ENCODE measurements at places on chromosomes 6 and 20.

- H3K27me3 ChIP-seq: no peaks in the 10 kb centered on the region
- no peaks in the 10 kb centered on the region for H3K36me3 ChIP-seq
- H3K27ac ChIP-seq: no peak overlapping the region
- peaks cover 8% of the 10 kb centered on the region for H3K4me1 ChIP-seq
- DNase-seq: no peak
Measured at GRCh38 chr6:163329991-163330390, 84.5 kb upstream of the QKI start.

- no peaks in the 10 kb centered on the region for H3K27me3 ChIP-seq
- H3K27ac ChIP-seq: peak overlapping the region; percentile 68
- no peak for DNase-seq
- H3K36me3 ChIP-seq: peaks cover 24% of the 10 kb centered on the region
- no peak overlapping the region for H3K4me3 ChIP-seq
Measured at GRCh38 chr20:3042625-3043024, 797 bp upstream of the GNRH2 start.

- no peak for DNase-seq
- H3K27me3 ChIP-seq: no peaks in the 10 kb centered on the region
- H3K36me3 ChIP-seq: no peaks in the 10 kb centered on the region
- peak overlapping the region; percentile 68 for H3K27ac ChIP-seq
- no peak overlapping the region for H3K4me3 ChIP-seq
- peaks cover 14% of the 10 kb centered on the region for H3K4me1 ChIP-seq
Measured at GRCh38 chr20:38271608-38272120, 11.1 kb upstream of the KIAA1755 start.

- H3K27me3 ChIP-seq: no peaks in the 10 kb centered on the region
- no peak overlapping the region for H3K4me3 ChIP-seq
- no peak for DNase-seq
- H3K4me1 ChIP-seq: peaks cover 8% of the 10 kb centered on the region
- no peak overlapping the region for H3K27ac ChIP-seq
Measured at GRCh38 chr6:2129182-2129621, 116.2 kb downstream of the GMDS start.

DNA sequence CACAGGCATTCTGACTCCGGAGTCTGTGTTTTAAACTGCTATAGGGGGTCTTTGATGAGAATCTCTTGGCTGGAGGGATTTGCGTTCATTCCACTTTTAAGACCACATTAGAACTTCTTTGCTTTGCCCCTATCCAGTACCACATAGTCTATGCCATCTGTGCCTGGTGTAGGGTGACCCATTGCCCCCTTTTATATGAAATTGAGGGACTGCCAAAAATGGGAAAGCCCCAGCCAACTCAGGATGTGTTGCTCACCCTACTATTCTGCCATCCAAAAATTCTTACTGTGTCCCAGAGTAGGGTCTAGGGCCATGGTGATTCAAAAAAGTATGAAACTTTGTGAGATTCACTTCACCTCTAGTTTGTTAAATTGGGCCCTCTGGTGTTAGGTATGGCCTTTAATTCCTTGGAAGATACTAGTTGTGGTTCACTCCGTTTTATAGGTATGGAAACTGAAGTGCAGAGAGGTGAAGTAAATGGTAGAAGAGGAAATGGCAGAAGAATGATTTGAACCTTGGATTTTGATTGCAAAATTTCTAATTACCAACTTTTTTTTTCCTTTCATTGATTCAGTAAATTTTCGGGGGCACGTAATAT lies 1.4 kb downstream of the PFDN4 start:
- H3K4me1 ChIP-seq: peaks cover 43% of the 10 kb centered on the region
- H3K4me3 ChIP-seq: peak overlapping the region; percentile 97
- DNase-seq: no peak
- no peaks in the 10 kb centered on the region for H3K27me3 ChIP-seq
- peak overlapping the region; percentile 99 for H3K27ac ChIP-seq
- H3K36me3 ChIP-seq: no peaks in the 10 kb centered on the region

GRCh38 chr20:61053487-61053886 lies 198.6 kb upstream of the CDH4 start:
- H3K4me3 ChIP-seq: no peak overlapping the region
- H3K27me3 ChIP-seq: no peaks in the 10 kb centered on the region
- no peaks in the 10 kb centered on the region for H3K4me1 ChIP-seq
- DNase-seq: no peak

DNA sequence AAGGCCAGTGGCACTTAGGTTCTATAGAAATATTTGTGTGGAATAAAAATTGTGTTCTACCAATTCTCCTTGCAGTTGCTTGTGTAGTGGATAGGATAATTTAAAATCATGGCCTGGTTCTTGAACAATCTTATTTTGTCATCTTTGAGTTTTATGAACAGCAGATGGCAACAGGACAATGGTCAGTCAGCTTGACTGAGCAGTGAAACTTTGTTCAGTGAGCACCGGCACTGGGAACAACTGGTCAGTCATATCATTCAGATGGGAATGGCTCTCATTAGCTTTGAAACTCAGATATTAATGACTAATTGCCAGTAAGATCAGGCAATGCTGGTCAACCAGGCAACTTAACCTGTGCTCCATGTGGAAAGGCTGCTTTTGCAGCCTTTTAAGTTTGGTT lies 129.2 kb downstream of the BCKDHB start:
- no peaks in the 10 kb centered on the region for H3K36me3 ChIP-seq
- no peaks in the 10 kb centered on the region for H3K27me3 ChIP-seq
- DNase-seq: no peak
- no peaks in the 10 kb centered on the region for H3K4me1 ChIP-seq
- H3K27ac ChIP-seq: no peak overlapping the region
- no peak overlapping the region for H3K4me3 ChIP-seq

DNA sequence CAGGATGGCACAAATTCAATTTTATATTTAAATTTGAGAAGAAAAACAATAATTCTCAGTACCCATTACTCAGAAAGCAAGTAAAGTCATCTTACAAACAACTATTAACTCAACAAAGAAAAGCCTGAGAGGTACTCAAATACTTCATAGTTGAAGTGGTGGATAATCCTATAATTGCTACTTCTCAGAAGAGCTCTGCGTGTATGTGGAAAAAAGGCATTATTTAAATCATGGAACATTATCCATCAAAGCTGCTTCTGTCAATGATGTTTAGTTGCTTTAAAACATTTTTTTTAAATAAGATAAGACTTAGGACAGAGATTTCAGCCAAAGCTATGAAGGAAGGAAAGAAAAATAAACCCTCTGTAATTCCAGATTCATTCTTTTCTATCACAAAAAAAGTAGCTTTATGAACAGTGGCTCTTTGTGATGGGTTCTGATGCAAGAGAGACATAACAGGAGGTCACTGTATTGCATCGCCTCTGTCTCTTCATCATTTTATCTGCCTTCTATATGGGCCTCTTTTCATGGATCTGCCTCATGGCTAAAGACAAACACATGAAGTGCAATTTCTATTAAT lies 367.9 kb upstream of the SLC35B3 start:
- no peaks in the 10 kb centered on the region for H3K4me1 ChIP-seq
- no peaks in the 10 kb centered on the region for H3K27me3 ChIP-seq
- no peak overlapping the region for H3K27ac ChIP-seq
- DNase-seq: no peak
- H3K36me3 ChIP-seq: no peaks in the 10 kb centered on the region

GRCh38 chr6:167839755-167840154 lies 13.0 kb downstream of the AFDN start:
- H3K27me3 ChIP-seq: no peaks in the 10 kb centered on the region
- no peak overlapping the region for H3K27ac ChIP-seq
- no peak overlapping the region for H3K4me3 ChIP-seq
- no peak for DNase-seq
- peaks cover 28% of the 10 kb centered on the region for H3K4me1 ChIP-seq
- no peaks in the 10 kb centered on the region for H3K36me3 ChIP-seq

DNA sequence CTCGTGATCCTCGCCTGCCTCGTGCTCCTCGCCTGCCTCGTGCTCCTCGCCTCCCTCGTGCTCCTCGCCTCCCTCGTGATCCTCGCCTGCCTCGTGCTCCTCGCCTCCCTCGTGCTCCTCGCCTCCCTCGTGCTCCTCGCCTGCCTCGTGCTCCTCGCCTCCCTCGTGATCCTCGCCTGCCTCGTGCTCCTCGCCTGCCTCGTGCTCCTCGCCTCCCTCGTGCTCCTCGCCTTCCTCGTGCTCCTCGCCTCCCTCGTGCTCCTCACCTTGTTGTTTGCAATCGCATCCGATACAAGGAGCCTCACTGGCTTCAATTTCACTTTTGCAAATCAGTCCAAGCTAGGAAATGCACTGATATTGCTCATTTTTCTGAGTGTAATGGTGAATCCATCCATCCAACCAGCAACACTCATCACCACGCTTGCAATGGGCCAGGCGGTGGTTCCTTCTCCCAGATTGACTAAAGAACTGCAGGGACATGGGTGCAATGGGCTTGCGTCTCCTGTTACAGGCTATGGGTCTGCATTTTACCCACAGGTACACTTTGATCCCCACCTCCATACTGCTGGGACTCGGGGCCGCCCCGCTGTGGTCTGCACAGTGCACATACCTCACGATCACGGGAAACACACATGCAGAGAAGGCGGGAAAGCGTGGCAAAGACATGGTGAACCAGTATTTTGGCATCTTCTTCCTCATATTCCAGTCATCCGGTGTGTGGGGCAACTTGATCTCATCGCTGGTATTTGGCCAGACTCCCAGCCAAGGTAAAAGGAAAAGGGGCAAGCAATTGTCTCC lies 4.6 kb downstream of the UNC93A start:
- DNase-seq: no peak
- no peak overlapping the region for H3K27ac ChIP-seq
- H3K36me3 ChIP-seq: no peaks in the 10 kb centered on the region
- H3K4me3 ChIP-seq: no peak overlapping the region
- H3K27me3 ChIP-seq: no peaks in the 10 kb centered on the region

DNA sequence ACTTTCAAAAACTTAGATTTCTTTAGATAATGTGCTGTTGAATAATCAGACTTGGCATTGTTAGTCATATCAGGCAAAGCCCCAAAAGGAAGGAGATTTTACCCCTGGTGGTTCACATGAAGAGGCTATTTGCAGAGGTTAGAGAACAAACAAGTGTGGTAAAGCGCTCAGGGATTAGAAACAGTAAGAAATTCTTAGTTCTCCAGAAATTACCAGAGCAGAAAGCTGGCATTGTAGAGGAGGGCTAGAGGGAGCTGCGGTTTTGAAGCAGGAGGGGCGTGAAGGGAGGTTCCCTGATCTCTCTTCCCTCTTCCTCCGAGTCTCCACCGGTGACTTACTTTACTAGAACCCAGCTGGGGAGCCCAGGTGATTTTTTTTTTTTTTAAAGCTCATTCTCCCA lies 10.2 kb downstream of the MYO6 start:
- no peak for DNase-seq
- no peak overlapping the region for H3K4me3 ChIP-seq
- peaks cover 3% of the 10 kb centered on the region for H3K4me1 ChIP-seq
- no peak overlapping the region for H3K27ac ChIP-seq
- no peaks in the 10 kb centered on the region for H3K36me3 ChIP-seq

Data from vagina (tissue), 2 donors.